ENCODE measurements at places on chromosomes 7 and 10. TPM values are rescaled to one million over a fixed set of nuclear protein-coding genes. Genes with fewer than 3 reads are reported as not detected.

DNA sequence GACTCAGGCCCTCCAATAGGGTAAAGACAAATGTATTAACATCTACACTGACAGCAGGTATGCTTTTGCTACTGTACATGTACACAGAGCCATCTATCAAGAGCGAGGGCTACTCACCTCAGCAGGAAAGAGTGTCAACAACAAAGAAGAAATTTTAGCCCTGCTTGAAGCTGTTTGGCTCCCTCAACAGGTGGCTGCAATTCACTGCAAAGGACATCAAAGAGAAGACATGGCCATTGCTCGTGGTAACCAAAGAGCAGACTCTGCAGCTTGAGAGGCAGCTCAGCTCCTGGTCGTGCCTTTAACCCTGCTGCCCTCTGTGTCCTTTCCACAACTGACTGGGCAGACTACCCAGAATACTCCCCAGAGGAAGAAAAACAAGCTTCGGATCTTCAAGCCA lies 5.1 kb downstream of the AKR1B15 start:
- DNase-seq, result no peak
- no peaks in the 10 kb centered on the region for H3K36me3 ChIP-seq
- no peaks in the 10 kb centered on the region for H3K4me1 ChIP-seq
- no peak overlapping the region for H3K27ac ChIP-seq
- no peak overlapping the region for H3K4me3 ChIP-seq

CPEB3 gene
- total RNA-seq, result 2.2 TPM

- H3K27ac ChIP-seq, result no peak overlapping the region
- H3K36me3 ChIP-seq, result no peaks in the 10 kb centered on the region
- no peak overlapping the region for H3K4me3 ChIP-seq
- H3K4me1 ChIP-seq, result no peaks in the 10 kb centered on the region
- DNase-seq, result peak; percentile 69
Measured at GRCh38 chr10:24360282-24361127, 151.6 kb downstream of the KIAA1217 start.

GRCh38 chr10:49666054-49666615 lies 13.3 kb upstream of the C10orf53 start:
- no peak overlapping the region for H3K27ac ChIP-seq
- DNase-seq, result no peak
- no peak overlapping the region for H3K4me3 ChIP-seq
- peaks cover 3% of the 10 kb centered on the region for H3K27me3 ChIP-seq
- no peaks in the 10 kb centered on the region for H3K36me3 ChIP-seq
- H3K4me1 ChIP-seq, result no peaks in the 10 kb centered on the region

GRCh38 chr10:43390759-43391158 lies 18.2 kb downstream of the HNRNPF start:
- no peak overlapping the region for H3K4me3 ChIP-seq
- DNase-seq, result peak; percentile 30
- H3K27me3 ChIP-seq, result no peaks in the 10 kb centered on the region
- H3K4me1 ChIP-seq, result peaks cover 77% of the 10 kb centered on the region
- H3K27ac ChIP-seq, result peak overlapping the region; percentile 79

Data from activated CD8-positive, alpha-beta T cell treated with anti-CD3 and anti-CD28 coated beads for 36 hours (primary cell).